ENCODE measurements at places on chromosomes 2 and 18.
A peak's percentile ranks its signal among the peaks of the same experiment; 100 is the strongest.

DNA sequence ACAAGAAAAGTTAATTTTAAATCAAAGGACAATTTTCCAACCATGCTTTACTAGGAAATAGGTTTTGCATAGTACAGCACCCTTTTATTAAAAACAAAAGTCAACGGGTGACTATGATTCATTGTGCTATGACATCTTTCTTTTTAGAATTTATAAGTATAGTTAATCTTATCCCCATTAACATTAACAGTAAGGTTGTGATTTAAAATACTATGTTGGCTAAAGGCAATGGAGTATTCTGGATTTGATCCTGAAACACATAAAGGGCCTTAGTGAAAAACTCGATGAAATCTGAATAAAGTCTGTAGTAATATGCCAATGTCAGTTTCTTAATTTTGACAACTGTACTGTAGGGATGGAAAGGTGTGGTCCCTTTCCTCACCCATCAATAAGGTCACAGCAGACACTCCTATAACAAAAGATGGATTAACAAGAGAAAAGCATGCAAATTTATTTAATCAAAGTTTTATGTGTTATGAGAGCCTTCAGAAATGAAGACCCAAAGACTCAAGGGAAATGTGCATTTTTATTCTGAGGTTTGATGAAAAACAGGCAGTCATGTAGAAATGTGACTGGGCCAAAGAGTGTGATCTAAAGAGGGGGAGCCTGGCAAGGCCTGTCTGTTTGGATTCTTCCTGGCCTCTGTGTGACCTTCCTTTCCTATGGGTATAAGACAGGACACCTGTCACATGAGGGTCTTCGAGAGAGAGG is 731.4 kb downstream of the TSN start:
- DNase-seq: no peak

DNA sequence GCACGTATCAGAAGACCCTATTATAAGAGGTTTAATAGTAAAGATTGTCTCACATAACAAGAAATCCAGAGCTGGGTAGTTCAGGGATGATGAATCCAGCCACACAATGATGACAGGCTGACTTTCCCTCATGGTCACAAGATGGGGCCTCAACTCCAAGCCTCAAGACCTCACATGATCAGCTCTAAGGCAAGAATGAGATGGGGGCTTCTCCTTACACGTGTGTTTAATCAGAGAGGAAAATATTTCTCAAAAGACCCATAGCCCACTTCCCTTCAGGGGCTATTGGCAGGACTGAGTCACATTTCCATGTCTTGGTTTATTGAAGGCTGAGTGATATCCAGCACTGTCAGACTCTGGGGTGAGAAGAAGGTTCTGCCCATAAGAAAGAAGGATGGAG is 100.2 kb upstream of the FOSL2 start:
- DNase-seq: no peak

DNA sequence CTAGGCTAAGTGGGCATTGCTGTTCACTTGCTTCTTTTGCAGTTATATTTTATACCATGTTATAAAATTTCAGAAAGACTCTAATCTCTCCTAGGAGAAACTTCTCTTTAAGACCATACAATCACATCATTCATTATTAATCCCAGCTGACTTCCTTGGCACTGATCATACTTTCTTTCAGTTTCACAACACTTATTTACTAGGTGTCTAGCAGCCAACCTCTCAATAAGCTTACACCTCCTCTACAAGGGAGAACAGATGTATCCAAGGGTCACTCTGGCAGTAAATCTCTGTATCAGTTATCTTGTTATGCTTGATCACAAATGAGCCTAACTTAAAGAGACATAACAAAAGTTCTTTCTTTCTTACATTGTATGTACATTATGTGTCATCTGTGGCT is 69.8 kb upstream of the EPB41L5 start:
- DNase-seq: no peak

DNA sequence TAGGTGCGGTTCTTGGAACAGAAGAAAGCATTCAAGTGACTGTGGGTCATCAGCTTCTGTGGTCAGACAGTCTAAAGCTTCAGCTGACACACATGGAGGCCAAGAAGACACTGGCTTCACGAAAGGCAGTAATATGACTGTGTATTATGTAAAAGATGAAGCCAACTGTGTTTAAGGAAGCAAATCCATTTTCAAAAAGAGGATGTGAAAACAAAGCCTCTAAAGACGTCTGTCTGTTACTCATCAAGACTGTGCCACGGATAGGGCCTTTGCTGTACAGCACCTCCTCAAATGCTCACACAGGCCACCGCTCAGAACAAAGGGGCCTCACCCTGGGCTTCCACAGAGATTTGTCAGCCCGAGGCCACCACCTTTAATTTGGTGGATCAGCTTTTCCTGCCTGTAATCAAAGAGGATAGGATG is 21.1 kb upstream of the TMEM163 start:
- no peak for DNase-seq

DNA sequence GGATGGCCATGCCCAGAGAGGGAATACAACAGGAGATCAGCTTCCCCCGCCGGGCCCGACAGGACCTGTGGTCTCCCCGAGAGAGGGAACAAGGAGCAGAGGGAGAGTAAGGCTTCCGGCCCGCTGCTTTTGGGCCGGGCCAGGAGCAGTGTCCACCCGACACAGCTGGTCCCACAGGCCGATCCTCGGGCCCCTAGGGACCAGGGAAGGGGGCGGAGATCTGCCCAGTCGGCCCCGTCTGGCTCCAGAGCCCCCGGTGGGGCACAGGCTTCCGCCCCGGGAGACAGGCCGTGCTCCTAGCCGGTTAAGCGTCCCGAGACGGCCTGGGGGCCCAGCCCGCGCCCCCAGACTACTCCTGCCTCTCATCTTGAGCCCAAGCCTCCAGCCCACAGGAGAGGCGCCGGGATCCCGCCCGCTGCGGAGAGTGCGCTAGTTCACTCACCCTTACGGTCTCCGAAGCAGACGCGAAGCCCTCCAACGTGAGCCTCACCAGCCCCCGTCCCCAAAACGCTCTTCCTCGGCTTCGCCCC is at the start of gene MCFD2:
MCFD2 (minus strand) TSS at position 526 of the 530 bp plus-strand sequence. CDS start 6,635 bp downstream, outside the sequence.
- peak; percentile 1 for DNase-seq

DNA sequence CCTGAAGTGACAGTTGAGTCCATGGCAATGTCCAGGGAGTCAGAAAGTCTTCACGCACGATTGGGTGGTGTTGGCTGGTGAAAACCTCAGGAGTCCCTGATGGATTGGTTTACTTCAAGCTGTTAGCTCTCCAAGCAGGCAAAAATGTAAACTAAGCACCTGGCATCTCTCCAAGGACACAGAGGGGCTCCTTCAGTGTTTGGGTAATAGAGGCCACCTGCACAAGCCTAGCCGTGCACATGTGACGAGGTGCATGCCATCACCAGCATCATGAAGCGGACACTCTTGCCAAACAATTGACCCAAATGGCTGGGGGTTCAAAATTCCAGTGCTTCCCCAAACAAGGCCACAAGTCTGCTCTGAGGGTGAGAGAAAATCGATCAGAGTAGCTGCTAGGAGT is 104.7 kb upstream of the CD302 start:
- DNase-seq: no peak

DNA sequence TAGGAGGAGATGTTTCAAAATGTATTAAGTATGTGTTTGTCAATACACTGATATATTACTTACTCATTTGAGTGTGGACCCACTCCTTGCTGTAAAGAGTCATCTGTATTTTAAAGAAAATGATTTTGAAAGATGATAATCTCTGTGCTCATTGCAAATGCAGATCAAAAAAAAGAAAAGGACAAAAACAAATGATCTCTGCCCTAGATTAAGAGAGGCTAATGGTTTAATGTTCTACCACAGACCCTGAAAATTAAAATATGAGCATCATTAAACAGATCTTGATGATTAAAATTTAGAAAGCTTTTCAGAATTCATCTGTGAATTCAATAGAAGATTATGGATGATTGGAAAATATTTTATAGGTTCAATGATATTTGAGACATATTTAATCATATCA is 136.5 kb downstream of the CNTNAP5 start:
- no peak for DNase-seq

GRCh38 chr2:238344517-238344916 is 24.2 kb downstream of the TRAF3IP1 start:
- no peak for DNase-seq

- no peak for DNase-seq
These were observed 447.7 kb upstream of the FANCL start for GRCh38 chr2:58688813-58689212.

DNA sequence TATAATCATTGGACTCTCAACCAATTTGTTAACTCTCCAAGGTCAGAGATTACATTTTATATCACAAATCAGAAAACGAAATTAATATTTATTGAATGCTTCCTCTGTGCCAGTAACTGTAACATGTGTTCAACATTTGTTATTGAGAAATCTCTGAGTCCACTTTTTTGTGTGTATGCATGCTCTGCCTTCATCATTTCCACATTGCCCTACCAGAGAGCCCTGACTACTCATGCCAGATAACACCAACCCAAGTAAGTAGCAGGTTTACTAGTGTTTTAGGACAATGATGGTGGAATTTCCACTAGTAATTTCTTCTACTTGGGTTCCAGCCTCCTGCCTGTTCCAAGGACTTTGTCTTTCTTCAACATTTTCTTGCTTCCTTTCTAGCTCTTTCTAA is 14.2 kb upstream of the FAP start:
- no peak for DNase-seq

- DNase-seq: no peak
These were observed 267.2 kb downstream of the EPHA4 start for GRCh38 chr2:221304916-221305315.

DNA sequence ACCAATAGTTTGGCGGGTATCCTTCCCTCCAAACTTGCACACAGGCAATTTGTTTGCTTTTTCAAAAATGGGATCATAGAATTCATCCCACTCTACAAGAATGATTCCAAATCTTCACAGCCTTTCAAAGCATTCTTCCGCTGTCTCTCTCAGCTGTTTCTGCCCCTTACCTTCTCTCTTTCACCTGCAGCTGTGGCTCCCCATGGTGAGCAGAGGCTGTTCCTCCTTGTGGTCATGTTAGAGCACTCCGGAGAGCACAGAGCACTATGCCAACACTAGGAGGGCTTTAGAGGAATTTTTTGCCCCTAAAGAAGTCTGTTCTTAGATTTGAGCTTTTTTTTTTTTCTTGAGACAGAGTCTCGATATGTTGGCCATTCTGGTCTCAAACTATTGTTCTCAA is 30.4 kb downstream of the MTHFD2 start:
- no peak for DNase-seq

GRCh38 chr2:69493268-69493667 is 56.0 kb upstream of the NFU1 start:
- no peak for DNase-seq

GRCh38 chr2:217816396-217816869 is 186.4 kb downstream of the TNS1 start:
- no peak for DNase-seq

- DNase-seq: no peak
These were observed 25.8 kb downstream of the TBC1D8 start for GRCh38 chr2:101125374-101125773.

DNA sequence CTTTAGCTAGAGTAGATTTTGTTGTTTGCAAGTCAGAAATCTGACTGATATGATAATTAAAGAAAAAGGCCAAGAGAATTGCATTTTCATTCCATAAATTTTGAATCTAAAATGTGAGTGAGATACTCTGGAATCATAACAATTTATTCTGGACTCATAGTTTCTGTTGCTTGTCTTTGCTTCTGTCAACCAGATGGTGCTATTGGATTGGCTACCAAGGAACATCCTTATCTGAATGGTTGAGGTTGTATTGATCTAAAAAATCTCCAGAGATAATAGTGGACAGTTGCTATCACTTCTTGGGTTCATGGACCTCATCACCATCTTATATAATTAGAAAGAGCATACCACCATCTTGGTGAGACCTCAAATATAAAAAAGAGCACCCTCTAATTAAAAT is 34.0 kb upstream of the CPS1 start:
- no peak for DNase-seq

DNA sequence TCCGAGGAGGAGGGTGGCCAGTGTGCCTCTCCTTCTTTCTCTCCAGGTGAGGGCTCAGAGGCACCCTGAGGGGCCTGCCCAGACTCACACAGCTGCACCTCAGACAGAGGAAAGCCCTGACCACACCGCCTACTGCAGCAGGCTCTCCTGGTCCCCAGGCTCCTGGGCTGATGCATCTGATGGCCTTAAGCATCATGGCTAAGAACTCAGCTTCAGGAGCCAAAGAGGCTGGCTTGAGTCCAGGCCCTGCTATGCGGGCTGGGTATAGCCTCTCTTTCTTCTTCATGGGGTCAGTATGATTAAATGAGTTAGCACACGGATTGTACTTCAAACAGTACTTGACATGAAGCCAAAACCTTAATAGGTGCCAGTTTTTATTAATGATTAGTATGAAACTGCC is 89.6 kb downstream of the TGFA start:
- no peak for DNase-seq

DNA sequence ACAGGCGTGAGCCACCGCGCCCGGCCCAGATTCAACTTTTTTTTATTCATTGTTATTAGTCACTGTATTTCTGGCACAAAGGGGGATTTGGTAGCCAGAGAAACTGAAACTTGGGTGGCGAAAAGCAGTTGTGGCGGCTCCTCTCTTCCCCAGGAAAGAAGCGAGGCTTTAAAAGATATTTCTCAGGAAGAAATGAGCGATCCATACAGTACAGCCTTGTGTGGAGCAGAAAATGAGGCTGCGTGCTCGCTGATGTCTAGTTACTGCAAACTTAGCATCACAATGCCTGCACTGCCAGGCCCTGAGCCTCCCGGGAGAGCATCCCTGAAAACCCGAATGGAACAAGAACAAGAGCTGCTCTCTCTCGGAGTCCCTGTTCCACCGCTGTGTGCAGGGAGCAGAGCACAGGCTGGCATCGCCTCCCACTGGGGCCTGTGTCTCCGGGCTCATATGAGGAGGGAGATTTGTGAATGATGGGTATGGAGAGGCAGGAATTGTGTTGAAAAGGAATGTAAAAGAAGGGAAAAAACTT is 234.0 kb downstream of the ZNF516 start:
- DNase-seq: no peak

- no peak for DNase-seq
These were observed 3.0 kb downstream of the BUB1 start for GRCh38 chr2:110674620-110675555.

- no peak for DNase-seq
These were observed 264.8 kb downstream of the TXNL1 start for GRCh38 chr18:56373601-56374000.

GRCh38 chr2:96525211-96525507 is 11.4 kb upstream of the ARID5A start:
- DNase-seq: no peak

- no peak for DNase-seq
These were observed 21.6 kb upstream of the PDIA6 start for GRCh38 chr2:10834068-10834655.

GRCh38 chr2:120105360-120105759 is 92.5 kb downstream of the EPB41L5 start:
- DNase-seq: no peak
